ENCODE measurements at places on chromosomes 12 and 14.

DNA sequence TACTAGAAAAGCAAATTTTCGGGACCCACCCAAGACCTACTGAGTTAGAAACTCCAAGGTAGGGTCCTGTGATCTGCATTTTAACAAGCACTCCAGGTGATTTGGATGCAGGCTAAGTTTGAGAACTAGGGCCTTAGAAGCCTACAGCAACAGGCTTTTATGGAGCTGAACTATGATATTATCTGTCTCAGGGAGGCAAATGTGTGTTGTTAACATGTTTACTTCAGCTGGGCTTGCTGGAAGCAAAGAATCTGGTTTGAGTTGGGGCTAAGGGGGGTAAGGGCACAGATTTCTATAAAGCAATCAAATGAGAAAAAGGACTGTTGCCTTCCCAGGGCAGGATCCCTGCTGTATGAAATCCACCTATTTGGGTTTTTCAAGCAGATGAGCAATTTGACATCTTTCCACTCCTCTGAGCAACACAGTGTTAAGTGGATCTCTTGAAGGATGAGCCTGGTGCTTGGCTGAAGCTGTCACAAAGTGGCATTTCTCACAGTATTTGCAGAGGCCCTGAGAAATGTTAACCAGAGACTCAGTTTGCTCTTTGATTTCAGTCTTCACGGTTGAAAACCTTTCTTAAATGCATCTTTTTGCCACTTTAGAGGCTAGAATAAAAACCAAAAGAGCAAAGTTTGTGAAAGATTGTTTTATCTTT, 36.2 kb upstream of the SOCS2 start:
- DNase-seq = no peak

DNA sequence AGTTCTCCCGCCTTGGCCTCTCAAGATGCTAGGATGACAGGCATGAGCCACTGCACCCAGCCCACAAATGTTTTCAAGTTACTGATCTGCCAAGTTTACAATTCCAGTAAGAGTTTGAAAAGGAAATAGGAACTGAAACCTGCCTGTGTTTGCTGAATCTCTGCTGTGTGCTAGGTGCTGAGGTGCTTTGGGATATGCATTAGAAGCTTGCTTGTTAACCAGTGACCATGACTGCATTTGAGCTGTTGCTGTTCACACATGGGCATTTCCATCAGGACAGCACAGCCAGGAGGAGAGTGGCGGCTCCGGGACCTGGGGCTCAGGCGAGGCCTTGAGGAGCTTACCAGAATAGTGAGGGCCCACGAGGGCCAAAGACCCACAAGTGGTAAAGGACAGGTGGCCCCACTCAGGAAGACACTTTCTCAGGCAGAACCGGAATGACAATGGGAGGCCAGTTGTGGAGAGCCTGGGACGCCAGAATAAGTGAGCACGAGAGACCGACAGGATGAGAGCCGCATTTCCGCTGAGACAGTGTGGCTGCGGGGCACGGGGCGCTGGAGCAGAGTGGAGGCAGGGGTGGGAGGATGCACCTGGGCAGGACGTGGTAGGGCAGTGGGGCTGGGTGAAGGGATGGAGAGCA, 54.5 kb upstream of the MMP17 start:
- DNase-seq = no peak

- no peak for DNase-seq
Observed at GRCh38 chr14:89214221-89214965, 202.6 kb downstream of the FOXN3 start.

DNA sequence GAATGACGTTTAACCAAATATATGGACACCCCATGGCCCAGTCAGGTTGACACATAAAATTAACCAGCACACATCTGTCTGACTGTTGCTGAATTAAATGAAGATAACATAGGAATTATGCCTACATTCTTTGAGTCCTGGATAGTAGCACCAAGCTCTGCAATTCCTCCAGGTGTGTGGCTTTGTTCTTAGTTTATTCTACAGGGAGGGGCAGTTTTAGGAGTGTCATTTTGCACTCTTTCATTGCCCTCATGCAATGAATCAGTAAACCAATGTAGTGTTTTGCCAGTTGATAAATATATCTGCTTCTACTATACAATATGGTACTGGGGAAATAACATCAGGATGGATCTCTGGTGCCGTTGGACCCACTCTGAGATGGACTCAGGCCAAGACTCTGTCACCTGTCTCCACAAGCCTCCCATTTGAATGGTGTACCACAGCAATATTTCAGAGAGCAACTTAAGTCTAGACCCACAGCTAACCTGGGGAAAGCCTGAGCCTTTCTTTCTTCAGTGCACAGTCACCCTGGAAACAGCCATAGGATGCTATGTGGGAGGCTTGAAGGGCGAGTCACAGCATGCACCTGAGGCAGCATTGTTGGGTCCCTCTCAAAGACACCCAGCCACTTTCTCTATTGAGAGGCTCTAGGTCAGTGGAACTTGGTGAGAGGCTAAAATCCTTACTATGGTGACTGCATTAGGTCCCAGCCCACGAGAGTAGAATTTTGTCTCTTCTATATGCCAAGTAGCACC, 73.2 kb downstream of the ANO4 start:
- DNase-seq = no peak

DNA sequence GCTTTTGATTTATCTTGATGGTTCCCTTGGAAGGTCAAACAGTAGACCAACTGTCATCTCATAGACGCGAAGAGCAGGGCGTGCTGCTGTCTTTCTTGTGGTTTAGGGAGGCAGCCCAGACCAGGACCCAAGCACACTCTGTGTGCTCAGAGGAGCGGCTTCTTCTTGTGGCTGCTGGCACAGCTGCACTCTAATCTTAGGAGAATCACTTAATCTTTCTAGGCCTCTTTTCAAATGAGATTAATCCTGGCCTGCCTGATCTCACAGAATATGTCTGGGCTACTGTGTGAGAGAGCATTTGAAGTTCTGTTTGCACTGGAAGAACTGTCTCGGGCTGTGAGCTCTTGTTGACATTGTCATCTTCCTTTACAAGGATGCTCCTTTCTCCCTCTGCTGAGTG, 60.0 kb upstream of the TRAF3 start:
- no peak for DNase-seq

GRCh38 chr14:99969673-99970322, 95.4 kb upstream of the EVL start:
- no peak for DNase-seq

All from EH (cell line).